ENCODE measurements at places on chromosomes 16 and 17.
A peak's percentile ranks its signal among the peaks of the same experiment; 100 is the strongest.

DNA sequence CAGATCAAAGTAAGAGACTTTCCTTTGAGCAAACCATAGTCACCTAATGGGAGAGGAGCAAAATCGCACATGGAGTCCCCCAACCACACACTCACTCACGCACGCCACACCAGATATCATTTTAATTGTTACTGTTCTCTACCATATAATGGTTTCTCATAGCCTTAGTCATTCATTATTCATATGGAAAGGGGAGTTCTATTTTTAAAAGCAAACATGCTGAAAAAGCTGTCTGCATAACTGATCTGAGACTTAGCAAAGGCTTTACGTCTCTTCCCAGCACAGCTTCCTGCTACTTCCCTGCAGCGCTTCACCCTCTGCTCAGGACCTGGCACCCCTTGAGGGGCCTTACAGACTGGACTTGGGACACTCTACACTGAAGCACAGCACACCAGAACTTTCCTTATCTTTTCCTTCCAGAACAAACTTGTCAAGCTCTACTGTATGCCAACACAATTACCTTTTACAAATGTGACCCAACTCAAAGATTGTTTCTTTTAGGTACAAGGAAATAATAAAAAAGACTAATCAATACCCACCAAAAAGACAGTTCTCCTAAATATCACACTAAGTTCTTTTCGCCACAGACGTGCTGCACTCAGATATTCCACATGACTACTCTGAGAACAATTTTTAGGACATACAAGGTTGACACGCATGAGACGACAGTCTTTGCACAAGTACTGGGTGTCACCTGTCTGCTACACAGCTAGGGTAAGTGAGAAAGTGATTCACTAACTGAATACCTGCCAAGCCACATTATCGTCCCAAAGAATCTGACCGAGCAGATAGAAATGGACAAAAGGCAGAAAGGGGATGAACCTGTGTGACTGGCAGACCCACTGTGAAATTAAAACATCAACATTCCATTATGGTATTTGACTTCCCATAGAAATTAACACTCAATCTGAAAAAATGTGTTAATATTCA, 21.5 kb downstream of the SRP68 start:
- DNase-seq = no peak

DNA sequence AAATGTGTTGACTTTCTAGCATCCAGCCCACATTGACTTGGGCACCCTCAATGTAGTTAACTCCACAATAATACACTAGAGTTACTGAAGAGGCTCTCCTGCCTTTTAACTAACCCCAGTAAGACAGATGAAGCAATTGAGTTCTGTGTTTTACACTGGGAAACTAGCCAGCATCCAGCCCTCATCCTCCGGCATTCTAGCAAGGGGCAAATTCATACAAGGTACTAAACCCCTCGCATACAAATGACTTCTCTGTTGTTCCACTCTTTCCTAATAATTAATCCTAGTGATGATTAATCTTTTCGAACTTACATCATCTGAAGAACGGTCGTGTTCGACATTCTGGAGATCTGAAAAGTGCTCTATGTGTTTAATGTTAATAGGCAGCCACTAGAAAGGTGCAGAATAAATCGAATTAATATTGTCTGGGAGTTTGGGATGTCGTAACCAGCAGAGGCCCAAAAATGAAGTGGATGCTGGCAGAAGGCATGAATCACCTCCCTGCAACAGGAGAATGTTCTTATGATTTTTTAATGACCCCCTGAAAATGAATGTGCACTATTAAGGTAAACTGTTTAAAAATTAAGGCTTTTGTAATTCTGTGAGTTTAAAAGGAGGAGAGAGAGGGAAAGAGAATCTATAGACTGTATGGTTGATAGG, 249.4 kb downstream of the SNX29 start:
- no peak for DNase-seq

GRCh38 chr16:58176608-58177352, 21.1 kb downstream of the CSNK2A2 start:
- DNase-seq = no peak

DNA sequence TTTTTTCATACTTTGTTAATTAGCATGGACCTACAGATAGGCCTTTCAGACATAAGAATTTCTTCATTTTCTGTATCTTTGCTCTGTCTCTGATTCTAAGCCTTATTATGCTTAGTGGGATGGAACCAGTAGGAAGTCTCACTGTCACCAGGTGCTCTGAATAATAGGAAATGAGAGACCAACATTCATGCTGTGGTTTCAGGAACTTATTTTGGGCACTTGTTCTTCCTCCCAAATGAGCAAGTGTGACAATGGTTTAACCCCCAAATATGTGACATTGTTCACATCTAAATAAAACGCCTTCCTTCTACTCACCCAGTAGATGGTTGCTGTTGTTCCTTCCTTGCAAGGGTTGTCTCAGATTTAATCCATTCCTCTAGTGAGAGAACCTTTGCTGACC, 100.2 kb downstream of the SYCE1L start:
- no peak for DNase-seq

GRCh38 chr17:17305281-17305801, 2.2 kb downstream of the NT5M start:
- DNase-seq = peak; percentile 30

DNA sequence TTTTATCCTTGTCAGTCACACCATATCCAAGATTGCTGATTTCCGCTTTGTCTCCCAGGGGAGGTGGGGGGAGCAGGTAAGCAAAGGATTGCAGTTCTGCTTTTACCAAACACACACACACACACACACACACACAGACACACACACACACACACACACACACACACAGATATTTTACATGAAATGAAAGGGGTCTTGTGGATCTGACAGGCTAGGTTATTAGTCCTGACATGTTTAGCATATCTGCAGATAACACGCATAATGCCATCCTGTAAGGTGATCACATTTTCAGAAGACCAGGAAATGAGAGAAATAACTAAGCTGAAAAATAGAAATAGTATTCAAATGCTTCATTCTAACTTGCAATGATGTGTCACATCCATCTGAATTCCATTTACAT, 1113.3 kb downstream of the CDH8 start:
- DNase-seq = no peak

GRCh38 chr17:46874906-46875305, 23.5 kb downstream of the WNT9B start:
- no peak for DNase-seq

- DNase-seq = no peak
These were observed 329.8 kb downstream of the UTP18 start for GRCh38 chr17:51590071-51590656.

DNA sequence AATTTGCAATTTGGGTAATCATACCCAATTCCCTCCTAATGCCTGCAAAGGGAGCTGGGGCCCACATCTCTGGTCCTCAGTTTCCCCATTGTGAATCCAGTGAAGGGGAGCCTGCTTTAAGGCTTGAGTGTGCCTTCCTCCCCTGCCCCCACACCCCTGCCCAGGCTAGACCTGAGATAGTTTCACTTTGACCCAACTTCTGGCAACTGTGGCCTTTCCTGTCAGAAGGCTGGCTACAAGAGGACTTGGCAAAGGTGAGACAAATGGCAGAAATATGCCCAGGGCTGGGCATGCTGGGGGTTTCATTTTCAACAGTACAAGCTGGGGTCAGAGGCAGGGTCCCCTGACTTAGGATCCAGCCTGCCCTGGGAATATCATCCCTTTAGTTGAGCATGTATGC, 10.0 kb downstream of the SOCS1 start:
- DNase-seq = no peak

DNA sequence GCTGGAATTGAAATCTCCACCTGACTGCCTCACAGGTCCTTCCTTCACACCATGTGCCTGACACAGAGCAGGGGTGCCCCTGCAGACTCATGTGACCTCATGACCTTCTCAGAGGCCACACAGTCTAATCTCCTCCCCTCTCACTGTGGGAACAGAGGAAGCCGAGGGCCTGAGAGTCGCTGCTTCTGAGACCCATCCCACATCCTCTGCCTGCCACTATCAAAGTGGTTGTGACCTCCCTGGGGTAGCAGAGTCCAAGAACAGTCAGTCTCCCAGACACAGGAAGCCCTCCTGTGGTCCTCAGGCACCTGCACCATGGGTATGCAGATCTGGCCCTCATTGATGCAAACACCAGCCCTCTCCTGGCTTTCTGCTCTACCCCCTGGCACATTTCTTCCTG, 78.5 kb downstream of the RAB11FIP4 start:
- DNase-seq = no peak

DNA sequence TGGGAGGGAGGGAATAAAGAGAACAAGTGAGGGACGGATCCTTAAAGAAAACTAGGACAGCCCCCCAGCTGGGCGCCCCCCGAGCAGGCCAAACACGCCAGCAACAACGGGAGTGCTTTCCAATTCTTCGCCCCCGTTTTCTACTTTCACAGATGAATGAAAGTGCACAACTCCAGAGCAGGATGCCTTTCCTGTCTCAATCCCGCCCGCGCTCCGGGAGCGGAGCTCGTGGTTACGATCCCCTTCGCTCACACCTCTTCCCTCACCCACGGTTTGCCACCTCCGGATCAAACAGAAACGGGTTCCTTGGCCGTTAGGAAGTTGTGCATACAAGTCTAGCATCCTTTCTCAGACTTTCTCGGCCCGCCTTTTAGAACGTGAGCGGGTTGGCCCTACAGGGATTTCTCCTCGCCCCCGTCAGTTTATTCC, 680 bp downstream of the SKA2 start:
- DNase-seq = peak; percentile 14

DNA sequence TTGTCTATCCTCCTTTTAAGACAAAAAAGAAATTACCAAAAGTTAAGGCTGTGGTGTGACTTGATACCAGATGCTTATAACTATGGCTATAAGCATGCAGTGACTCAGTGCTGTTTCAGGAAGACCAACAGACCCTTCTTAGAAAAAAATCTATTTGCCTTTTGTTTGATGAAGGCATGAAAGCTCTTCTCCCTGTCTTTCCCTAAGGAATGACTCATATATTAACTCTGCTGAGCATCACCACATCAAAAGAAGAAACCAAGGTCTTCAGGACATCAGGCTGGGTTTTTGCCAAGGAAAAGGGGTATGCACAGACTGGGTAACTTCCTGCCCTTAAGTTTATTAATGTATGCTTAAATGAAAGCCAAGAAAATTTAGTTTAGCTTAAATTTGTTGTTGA, 47.1 kb downstream of the VMP1 start:
- DNase-seq = no peak

- DNase-seq = no peak
These were observed 169.1 kb downstream of the KATNIP start for GRCh38 chr16:27719106-27719445.

GRCh38 chr16:82201926-82202325, 31.9 kb upstream of the MPHOSPH6 start:
- no peak for DNase-seq

GRCh38 chr17:82107341-82107860, 9.4 kb upstream of the FASN start:
- no peak for DNase-seq

- DNase-seq = peak; percentile 60
These were observed at the start of gene CALB2 for GRCh38 chr16:71358464-71358998. Gene CALB2 (plus strand): TSS chr16:71358723. CDS start chr16:71358793, 70 bp downstream.

GRCh38 chr16:2198283-2198682, 1.9 kb upstream of the CASKIN1 start:
- DNase-seq = no peak

- DNase-seq = no peak
These were observed 196.0 kb upstream of the PSMD7 start for GRCh38 chr16:74100395-74101326.

- no peak for DNase-seq
These were observed 2.8 kb upstream of the ITGB3 start for GRCh38 chr17:47250855-47251254.

GRCh38 chr16:83967838-83968305, at the start of gene NECAB2:
Gene NECAB2 (plus strand): TSS chr16:83968244. CDS start chr16:83968649, 405 bp downstream.
- DNase-seq = no peak

GRCh38 chr17:82007495-82008257, 15.0 kb downstream of the CENPX start:
- DNase-seq = no peak

DNA sequence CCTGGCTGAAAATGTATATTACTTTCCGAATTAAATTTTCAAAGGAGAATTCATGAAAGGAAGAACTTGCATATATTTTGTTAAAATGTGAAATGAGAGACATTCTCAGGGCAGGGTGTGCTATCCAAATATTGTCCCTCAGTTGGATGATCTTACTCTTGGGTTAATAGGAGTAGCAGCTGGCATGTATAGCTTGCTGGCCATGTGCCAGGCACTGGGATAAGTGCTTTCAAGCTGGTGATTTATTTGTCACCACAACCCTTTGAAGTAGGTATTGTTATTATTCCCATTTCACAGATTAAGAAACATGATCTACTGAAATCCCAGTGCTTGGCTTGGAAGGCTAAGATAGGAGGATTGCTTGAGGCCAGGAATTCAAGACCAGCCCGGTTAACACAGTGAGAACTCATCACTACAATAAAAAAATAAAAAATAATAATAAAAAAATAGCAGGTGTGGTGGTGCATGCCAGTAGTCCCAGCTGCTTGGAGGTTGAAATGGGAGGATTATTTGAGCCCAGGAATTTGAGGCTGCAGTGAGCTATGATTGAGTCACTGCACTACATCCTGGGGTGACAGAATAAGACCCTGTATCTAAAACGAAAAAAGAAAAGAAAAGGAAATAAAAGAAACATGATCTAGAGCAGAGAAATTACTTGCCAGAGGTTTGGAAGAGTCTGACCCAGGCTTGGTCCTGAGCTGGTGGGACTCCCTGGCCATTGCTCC, 11.6 kb upstream of the MPHOSPH6 start:
- DNase-seq = no peak
